Femur (tissue), 1 donor: ENCODE measurements at places on chromosomes 12 and 14.

- DNase-seq = no peak
Measured at GRCh38 chr14:71247106-71247505, 339.8 kb downstream of the PCNX1 start.

DNA sequence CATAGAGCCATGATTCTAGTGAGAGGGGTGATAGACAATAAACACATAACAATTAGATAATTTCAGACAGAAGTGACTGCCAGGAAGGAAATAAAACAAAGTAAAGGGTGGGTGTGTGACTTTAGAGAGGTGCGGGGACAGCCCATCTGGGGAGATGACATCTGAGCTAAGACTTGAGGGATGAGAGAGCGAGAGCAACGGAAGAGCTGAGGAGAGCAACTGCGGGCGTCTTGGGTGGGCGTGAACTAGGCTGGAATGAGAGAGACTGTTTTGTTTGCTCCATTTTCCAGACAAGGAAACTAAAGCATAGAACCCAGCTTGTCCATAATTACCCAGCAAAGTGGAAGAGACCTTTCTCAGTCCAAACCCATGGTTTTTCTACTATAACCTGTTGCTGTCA lies 25.3 kb downstream of the NRXN3 start:
- no peak for DNase-seq

GRCh38 chr14:51445001-51445390 lies 204.9 kb downstream of the TMX1 start:
- DNase-seq = no peak

- no peak for DNase-seq
Measured at GRCh38 chr12:27018037-27018436, 3.9 kb upstream of the TM7SF3 start.

DNA sequence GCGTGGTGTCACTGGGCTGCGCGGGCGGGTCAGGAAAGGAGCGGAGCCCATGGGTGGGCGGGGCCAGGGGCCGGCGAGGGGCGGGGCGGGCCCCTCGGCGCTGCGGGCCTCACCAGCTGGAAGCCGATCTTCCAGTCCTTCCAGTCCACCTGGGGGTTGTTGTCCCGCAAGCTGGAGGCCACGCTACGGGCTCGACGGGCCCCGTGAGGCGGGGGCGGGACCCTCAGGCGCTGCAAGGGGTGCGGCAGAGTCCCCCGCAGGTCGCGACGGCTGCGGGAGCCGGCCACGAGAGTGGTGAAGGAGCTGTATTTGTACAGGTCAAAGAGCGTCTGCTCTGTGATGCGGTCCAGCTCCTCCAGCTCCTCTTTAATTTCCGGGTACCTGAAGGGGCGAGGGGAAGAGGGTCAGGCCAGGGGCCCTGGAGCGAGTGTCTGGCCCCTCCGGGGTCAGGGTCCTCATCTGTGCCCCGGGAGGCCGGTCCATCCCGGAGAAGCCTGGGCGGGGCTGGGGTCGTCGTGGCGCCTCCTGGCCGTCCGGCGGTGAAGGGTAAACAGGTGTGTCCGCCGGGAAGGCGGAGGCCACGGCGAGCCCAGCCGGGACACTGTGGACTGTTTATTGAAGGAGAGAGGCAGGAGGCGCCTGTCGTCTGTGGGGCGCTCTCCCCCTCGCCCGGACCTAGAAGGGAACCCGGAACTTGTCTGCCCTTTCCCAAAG lies 11.9 kb downstream of the SCNN1A start:
- DNase-seq = peak; percentile 76

DNA sequence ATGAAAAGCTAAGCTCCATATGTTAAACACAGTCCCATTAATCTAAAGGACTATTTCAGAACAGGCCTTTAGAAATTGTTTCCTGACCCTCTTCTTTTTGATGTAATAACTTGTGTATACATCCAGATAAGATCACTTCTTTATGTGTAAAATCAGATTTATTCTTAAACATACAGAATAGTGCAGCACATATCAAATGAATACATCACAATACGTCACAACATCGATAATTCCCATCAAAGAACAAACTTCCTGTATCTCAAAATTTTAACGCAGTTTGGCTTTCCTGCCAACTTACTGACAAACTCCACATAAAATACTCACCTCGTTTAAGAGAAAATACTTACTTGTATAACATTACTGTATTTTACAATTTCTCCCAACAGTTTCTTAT lies 108.7 kb downstream of the ITPR2 start:
- no peak for DNase-seq

DNA sequence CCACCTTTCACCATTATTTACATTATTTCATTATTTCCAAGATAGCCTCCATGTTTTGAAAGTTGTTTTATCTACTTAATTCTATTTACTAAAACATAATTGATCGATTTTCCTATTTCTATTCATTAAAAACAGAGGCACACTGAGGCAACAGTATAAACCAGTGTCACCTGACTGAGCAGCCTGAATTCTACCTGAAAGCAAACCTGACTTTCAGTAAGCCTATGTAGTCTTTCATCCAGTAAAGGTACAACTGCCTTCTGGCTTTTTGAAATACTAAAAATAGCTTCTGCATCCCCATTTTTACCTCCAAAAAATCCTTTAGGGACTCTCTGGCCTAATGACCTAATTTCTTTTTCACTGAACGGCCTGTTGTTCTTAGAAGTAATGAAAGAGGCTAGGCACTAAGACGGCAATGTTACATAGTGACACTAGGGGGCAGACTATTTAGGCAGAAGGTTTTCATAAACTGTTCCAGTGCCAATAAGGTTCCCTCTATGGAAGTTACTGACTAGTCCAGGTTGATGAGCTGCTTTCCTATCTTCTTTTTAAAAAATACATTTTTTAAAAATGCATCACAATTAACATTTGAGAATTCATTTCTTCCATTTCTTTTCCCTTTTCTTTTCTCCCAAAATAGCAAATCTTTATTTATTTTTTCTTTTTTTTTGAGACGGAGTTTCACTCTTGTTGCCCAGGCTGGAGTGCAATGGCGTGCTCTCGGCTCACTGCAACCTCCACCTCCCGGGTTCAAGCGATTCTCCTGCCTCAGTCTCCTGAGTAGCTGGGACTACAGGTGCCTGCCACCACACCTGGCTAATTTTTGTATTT lies 17.5 kb downstream of the ANAPC5 start:
- DNase-seq = no peak

DNA sequence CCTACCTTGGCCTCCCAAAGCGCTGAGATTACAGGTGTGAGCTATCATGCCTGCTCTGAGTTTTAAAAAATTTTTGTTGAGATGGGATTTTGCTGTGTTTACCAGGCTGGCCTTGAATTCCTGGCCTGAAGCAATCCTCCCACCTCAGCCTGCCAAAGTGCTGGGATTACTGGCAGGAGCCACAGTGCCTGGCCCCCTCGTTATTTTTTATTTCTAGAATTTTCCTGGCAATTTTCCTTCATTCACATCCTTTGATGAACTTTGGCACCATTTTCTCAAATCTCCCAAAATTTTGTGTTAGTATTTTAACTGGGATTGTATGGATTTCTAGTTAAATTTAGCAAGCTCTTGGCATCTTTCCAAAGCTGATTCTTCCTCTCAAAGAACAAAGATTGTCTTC lies 24.6 kb upstream of the SCARB1 start:
- peak; percentile 52 for DNase-seq

DNA sequence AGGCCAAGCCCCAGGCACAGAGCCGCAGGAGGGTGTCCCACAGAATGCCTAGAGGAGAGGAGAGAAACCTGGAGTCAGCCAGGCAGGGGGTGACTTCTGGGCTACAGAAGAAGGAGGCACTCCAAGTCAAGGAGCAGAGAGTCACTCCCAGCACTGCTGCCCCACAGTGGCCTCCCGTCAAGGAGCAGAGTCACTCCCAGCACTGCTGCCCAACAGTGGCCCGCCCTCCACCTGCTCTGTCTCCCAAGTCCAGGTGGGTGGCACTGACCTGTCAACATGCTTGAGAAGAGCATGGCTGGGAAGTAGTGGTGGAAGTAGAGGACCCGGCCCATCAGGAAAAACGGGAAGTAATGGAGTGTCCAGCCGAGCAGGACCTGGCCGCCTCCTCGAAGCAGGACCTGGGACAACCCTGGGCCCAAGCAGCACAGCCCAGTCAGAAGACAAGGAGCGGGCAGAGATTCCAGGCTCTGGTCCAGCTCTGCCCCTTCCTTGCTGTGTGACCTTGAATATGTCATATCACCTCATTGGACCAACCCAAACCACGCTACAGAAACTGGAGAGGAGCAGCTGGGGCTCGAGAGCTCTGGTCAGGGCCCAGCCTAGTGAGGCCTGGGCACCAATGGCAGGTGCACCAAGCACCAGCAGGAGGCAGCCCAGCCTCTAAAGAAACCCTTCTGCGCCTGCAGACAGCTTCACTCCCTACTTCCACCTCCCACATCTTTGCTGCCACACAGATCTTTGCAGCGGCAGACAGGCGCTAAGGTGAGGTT lies 7.6 kb upstream of the NGB start:
- no peak for DNase-seq

DNA sequence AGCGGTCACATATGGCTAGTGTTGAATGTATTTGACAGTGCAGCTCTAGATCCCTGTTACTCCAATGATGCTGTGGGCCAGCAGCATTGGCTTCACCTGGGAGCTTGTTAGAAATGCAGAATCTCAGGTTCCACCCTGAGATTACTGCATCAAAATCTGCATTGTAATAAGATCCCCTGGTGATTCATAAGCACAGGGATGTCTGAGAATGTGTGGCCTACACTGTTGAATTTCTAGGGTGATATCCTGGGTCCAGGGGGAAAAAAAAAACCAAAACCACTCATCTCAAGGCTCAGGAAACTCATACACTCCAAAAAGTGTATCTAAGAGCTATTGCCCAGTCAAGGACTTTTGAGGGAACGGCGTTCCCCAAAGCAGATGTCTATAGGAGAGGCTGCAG lies 196.8 kb downstream of the PPM1H start:
- no peak for DNase-seq

GRCh38 chr12:121008347-121009098 lies 7.8 kb downstream of the C12orf43 start:
- no peak for DNase-seq

- no peak for DNase-seq
Measured at GRCh38 chr12:86662464-86662863, 406.3 kb upstream of the MGAT4C start.

GRCh38 chr12:4555804-4556203 lies 6.2 kb upstream of the DYRK4 start:
- DNase-seq = no peak

- DNase-seq = no peak
Measured at GRCh38 chr12:32296567-32296966, 102.8 kb upstream of the FGD4 start.

DNA sequence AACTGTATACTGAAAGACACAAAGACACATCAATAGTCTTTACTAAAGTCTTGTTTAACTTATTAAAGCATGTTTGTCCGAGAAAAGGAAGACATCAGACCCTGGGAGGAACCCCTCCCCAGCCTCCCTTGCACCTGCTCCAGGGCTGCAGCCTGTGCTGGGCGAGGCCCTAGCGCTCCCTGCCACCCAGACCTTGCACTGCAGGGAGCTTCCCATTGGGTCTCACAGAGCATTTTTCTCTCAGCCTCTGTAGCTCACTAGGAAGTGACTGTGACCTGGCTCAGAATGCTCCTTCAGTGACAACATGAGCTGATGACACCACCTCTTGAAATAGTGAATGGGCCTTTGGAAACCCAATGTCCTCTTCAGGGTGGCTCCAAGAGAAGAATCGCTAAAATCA lies 461.2 kb downstream of the TMEM121 start:
- no peak for DNase-seq

- no peak for DNase-seq
Measured at GRCh38 chr14:22509751-22510300, 79.2 kb downstream of the DAD1 start.

GRCh38 chr14:67620217-67620785 lies 581 bp downstream of the ARG2 start:
- DNase-seq = peak; percentile 25
